ENCODE measurements at places on chromosomes 13 and 19.

- DNase-seq: peak; percentile 41
These were observed 112.2 kb downstream of the IER2 start for GRCh38 chr19:13262450-13262849.

DNA sequence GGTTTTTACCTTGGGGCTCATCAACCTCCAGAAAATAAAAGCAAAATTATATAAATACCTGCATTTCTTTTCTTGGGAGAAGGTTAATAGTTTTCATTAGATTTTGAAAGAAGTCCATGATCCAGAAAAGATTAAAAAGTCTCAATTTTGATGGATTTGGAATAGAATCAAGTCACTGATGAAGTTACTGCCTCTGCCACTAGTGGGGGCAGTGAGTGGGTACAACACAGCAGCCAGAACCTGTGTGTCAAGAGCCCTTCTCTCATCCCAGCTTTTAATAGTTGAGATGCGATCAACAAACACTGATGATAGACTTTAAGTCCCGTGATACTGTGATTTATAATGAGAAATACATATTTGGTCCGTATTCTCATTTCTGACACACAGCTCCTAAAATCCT lies 686.7 kb downstream of the DIAPH3 start:
- DNase-seq: no peak

DNA sequence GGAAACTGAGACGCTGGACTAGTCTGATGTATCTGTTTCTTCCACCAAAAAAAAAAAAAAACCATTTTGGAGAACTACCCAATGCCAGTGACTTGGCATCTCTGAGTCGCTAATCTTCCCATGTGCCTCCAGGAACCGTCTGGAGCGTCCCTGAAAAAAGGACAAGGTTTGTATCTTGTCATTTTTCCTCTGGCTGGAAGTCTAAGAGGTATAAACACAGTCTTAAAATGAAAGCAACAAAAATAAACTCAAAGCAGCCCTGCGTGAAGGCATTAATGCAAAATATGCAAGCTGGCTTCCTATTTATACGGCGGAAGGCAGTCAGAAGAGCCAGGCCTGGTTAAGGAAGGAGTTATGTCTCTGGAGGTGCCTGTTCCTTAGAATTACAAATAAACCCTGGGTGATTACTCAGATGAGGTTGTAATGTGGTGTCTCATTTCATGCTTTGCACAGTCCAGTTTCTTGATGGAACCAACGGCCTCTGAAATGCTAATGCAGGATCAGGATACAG lies 20.3 kb downstream of the ACTN4 start:
- no peak for DNase-seq

DNA sequence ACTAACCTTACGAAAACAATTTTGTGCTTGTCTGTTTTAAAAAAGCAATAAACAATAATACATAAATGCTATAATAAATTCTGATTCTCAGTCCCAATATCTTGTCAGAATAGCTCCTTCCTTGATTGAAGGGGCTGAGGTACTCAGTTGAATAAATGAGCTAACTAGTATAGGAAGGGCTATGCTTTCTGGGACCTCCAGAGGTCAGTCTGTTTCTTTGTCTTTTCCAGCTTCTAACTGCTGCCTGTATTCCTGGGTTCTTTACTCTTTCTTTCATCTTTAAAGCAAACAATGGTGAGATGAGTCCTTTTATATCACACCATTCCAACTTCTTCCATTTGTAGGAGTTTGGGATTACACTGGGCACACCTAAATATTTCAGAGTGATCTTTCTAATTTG lies 1297.0 kb upstream of the ATXN8OS start:
- DNase-seq: no peak

GRCh38 chr13:75384879-75385707 lies 96.9 kb downstream of the TBC1D4 start:
- DNase-seq: no peak

GRCh38 chr19:43639519-43640423 lies at the start of gene CADM4:
TSS of gene CADM4 (minus strand) at chr19:43639850. CDS start at chr19:43639790, 60 bp downstream.
- DNase-seq: peak; percentile 69

DNA sequence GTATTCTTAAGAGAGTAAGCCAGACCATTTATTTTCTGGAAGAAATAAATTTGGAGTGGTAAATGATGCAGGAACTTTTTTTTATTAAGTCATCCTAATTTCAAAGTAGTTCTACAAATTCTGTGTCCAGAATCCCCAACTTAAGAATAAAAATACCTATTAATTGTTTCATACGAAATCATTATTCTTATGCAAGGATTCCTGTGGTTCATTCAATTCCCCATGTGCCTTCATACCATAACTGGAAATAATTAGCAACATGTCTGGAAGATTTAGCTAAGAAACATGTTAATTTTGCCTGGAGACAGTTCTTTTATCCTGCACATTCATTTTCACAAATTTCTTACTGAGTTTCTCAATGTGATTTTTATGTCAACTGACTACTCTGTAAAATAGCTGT lies 408.6 kb downstream of the PCDH9 start:
- no peak for DNase-seq

DNA sequence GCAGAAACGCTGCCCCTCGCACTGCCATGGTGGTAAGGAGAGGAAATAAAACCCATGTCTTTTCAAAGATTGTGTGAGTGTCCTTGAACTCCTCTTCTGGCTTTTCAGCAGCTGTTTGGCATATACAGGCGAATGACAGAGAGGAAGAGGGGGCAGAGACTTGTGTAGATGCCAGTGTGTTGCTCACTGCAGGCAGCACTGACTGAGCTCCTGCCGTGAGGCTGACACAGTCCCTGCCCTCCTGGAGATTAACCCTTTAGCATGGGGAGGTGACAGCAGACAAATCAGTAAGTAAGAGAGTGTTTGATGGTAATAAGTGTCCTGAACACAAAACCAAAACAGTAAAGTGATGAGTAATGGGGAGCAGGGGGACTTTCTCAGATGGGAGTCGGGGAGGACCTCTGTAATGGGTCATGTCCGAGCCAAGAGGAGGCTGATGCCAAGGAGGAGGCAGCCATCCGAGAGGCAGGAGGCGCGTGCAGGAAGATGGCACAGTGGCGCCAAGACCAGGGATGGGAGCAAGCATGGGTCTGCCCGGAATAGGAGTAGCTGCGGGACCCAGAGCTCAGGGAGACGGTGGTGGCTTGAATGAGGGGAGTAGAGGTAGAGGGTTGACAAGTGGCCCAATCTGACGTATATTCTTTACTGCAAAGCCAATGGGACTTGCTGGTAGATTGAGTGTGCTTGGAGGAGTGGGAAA lies 182.2 kb downstream of the FOXO1 start:
- DNase-seq: no peak
